ENCODE measurements at places on chromosomes 6 and 20.

GRCh38 chr20:36573103-36573797, at the start of gene TGIF2:
TSS of gene TGIF2 (plus strand) at chr20:36573597. CDS start at chr20:36578775, 5,178 bp downstream.
- peak; percentile 86 for DNase-seq

GRCh38 chr6:16740097-16740496, 21.2 kb downstream of the ATXN1 start:
- no peak for DNase-seq

- no peak for DNase-seq
Observed at GRCh38 chr6:4280707-4281106, 145.3 kb upstream of the ECI2 start.

GRCh38 chr20:2195614-2196013, 94.0 kb downstream of the STK35 start:
- no peak for DNase-seq

- DNase-seq = no peak
Observed at GRCh38 chr6:147267658-147268057, 63.4 kb downstream of the STXBP5 start.

DNA sequence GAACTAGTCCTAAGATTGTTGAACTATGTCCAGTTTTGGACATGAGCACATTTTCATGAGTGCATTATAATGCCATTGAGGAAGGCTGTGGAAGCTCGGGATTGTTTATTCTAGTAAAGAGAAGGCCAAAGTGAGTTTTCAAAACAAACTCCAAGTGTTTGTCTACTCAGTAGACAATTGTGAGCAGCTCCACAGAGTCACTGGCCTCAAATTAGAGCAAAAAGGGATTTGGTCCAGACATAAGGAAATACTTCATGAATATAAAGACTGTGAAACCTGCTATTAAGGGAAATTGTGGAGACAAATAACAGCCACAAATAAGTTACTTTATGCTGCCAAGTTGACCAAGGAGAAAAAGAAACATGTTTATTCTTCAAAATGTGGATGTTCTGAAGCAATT, 42.6 kb upstream of the PREP start:
- no peak for DNase-seq

DNA sequence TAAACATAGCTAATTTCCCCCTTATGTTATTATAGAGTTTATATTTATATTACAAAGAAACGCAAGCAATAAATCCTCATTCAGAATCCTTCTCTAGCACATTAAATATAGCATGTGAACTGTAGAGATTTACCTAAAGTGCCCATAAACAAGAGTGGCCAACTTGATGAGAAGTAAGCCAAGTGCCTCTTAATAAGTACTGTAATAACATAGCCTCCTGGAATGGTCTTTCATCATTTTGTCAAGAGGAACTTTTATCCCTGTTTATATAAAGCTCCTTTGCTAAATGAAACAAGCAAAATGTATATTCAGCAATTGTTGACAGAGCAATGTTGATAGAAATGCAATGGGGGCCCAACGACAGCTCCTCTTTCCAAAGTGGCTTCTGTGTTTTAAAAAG, 195.0 kb downstream of the ARHGAP18 start:
- DNase-seq = no peak

GRCh38 chr6:166375013-166375412, 7.7 kb downstream of the MPC1 start:
- DNase-seq = no peak

DNA sequence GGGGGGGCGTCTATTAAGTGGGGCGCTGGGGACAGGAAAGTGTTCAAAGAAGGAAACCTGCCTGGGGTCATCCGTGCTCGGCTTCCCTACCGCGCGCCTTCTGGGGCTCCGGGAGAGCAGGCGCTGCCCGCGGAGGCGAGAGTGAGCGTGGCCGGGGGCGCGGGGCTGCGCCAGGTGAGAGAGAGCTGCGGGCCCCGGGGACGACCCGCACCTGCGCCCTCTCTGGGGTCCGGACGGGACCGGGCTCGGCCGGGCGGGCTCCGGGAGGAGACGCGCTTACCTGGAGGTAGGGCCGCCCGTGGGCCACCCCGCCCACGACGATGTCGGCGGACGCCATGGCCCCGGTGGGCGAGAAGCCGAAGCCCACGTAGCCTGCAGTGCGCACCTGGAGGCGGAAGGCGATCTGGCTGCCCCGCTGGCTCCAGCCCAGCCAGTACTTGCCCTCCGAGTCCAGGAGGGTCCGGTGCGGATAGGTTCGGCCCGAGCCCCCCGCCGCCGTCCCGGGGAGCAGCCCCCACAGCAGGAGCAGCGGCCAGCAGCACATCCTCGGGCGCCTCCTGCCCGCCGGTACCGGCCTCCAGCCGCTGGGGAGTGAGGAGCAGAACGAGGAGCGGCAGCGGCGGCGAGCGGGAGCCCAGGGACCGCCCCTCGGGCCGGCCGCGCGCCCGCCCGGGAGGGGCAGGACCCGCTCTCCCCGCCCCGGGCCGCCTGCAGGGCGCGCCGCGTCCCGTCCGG, at the start of gene MOXD1:
Gene MOXD1, minus strand, starts transcription at position 593 of the 735 bp plus-strand sequence. Its CDS starts 49 bp downstream, at position 544.
- peak; percentile 12 for DNase-seq

DNA sequence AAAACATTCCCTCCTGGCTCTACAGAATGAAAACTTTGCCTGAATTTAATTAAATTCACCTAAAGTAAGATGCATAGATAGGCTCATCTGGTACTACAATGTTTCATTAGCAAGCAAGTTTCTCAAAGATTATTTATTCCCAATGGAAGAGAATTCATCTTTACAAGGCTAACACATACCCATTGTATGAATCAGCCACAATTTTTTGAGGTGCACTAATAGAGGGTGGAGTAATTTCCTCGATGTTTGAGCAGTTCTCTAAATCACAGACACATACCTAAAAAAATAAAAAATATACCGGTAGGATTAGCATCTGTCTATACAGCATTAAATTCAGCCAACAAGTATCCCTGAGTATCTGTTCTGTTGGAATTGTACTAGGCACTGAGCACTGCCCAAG, 32.7 kb downstream of the ROS1 start:
- DNase-seq = no peak

DNA sequence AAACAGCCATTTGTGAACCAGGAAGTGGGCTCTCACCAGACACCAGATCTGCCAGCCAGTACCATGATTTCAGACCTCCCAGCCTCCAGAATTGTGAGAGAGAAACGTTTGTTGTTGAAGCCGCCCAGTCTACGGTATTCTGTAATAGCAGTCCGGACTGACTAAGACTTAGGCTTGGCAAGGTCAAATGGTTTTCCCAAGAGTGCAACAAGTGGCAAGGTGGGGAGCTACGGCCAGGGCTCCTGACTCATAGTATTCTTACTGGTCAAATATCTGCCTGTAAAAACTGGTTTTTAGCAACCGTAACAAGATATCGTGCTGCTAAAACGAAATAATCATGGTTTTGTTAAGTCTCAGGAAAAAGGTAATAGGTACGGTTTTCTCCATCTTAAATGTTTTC, 37.8 kb downstream of the MCUR1 start:
- DNase-seq = no peak

GRCh38 chr6:149493761-149494320, 9.0 kb upstream of the ZC3H12D start:
- peak; percentile 16 for DNase-seq

GRCh38 chr6:161486361-161487216, 212.7 kb upstream of the AGPAT4 start:
- no peak for DNase-seq

DNA sequence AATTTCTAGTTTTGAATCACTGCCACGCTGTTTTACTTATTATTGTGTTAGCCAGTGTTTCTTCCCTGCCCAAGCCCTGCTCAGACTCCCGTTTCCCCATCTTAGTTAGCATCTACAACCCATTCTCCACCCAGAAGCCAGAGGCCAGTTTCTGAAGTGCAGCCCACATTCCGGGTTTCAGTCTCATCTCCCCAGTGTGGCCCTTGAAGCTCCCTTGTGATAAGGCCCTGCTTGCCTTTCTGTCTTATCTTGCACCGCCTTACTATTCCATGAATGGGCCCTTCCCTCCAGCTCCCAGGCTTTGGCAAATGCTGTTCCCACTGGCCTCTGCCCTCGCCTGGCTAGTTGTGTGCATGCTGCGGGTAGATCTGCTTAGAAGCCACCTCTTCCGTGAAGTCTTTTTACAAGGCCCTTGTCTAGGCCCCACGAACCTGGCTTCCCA, 41.1 kb downstream of the TOX2 start:
- peak; percentile 22 for DNase-seq

GRCh38 chr20:21173485-21173884, 47.6 kb downstream of the KIZ start:
- DNase-seq = no peak
